A549 (cell line): ENCODE measurements at places on chromosomes 12 and 14.

GRCh38 chr12:43198608-43199007 is 353.4 kb downstream of the ADAMTS20 start:
- DNase-seq, result no peak

- no peak for DNase-seq
These were observed 37.0 kb upstream of the TMX1 start for GRCh38 chr14:51202914-51203665.

DNA sequence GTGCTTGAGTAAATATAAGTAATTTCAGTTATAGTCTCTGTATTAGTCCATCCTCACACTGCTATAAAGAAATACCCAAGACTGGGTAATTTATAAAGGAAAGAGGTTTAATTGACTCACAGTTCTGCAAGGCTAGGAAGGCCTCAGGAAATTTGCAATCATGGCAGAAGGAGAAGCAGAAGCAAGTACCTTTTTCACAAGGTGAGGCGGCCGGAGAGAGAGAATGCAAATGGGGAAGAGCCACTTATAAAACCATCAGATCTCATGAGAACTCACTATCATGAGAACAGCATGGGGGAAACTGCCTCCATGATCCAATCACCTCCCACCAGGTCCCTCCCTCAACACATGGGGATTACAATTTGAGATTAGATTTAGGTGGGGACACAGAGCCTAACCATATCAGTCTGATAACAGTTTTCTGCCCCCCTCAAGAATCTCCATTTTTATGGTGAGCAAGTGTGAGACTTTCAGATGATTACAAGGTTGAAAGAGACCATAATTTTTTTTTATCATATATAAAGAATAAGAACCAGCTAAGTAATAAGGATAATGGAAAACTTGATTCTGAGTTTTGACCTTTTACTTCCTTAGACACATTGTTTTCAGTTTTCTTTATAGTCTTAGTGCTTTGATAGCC is 35.6 kb downstream of the LEMD3 start:
- DNase-seq, result no peak

GRCh38 chr12:92147491-92147890 is 1.8 kb upstream of the BTG1 start:
- DNase-seq, result no peak

GRCh38 chr14:75837151-75837787 is 144.5 kb downstream of the TGFB3 start:
- no peak for DNase-seq

DNA sequence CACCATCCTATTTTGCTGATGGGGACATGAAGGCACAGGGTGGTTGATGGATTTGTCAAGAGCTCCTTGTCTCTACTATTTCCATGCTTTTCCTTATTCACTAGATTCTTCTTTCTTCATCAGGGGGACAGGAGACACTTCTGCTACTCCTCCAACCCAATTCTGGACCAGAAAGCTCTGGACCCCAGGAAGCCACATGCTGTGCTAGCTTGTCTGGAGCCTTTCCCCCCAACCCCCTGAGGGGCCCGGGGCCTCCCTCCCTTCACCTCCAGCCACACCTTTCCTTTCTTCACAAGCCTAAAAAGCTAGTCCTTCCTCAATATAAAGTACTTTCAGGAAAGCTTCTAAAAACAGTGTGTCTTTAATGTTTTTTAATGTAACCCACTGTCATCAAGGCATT is 75.1 kb upstream of the CAPRIN2 start:
- no peak for DNase-seq

- no peak for DNase-seq
These were observed 309.1 kb downstream of the LRFN5 start for GRCh38 chr14:41915732-41916131.

DNA sequence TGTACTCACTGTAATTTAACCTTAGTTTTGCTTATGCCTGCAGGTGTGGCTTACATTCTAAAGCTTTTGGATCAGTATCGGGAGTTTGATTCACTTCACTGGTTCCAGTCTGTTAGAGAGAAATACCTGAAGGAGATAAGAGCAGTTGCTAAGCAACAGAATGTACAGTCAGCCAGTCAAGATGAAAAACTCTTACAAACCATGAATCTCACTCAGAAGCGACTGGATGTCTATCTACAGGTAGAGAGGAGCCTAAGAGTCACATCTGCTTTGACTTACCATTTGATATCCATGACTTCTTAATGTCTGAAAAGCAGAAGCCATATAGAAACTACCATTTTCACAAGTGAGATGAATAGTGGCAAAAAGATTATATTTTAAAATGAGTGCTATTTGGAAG is 56.5 kb downstream of the WASHC4 start:
- DNase-seq, result no peak

- no peak for DNase-seq
These were observed 51.6 kb downstream of the PPP4R4 start for GRCh38 chr14:94225460-94226378.

DNA sequence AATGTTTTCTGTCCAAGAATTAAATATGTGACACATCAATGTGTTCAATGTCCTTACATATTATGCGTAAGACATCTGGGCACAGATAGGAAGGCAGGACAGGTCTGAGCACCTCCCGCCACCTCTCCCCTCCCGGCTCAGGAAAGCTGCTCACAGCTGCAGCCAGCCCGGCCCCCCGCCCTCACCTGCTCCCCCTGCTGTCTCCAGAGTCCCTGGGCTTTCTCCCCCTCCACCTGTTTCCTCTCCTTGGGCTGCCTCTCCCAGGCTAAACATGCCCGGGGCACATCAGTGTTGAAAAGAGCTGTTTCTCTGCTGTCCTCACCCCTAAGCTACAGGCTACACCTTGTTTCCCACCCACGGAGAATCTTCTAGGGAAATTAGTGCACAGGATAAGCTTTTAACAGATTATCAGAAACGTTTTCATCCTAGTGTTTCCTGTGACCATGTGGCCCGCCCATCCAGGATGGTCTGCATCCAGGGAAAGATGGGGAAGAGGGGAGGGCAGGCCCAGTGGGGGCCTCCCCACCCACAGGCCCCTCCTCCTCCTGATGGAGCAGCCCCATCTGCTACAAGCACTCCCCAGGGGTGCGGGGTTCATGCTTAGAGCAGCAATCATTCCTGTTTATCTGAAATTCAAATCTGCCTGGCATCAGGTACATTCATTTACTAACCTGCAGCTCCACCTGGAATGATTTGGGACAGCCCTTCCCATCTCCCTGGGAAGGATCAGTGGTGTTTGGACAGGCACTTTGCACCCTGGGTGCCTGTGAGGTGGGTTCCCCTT is 273.8 kb upstream of the SFSWAP start:
- no peak for DNase-seq

- no peak for DNase-seq
These were observed 10.5 kb downstream of the GPR137C start for GRCh38 chr14:52563120-52563519.

DNA sequence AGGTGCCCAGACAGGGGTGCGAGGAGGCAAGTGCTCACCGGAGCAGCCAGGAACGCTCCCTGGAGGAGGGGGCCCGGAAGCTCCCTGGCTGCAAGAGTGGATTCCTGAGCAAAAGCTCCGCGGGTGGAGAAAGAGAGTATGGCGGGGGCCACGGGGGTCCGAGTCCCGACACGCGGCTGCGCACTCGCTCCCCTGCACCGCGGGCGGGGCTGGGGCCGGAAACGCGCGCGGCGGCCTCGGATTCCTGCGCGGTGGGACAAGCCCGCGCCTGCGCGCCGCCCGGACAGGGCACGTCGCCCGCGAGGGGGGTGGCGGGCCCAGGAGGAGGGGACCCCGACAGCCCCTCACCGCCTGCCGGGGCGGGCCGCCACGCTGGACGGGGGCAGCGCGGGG is 27.8 kb upstream of the GPR132 start:
- DNase-seq, result peak; percentile 77

DNA sequence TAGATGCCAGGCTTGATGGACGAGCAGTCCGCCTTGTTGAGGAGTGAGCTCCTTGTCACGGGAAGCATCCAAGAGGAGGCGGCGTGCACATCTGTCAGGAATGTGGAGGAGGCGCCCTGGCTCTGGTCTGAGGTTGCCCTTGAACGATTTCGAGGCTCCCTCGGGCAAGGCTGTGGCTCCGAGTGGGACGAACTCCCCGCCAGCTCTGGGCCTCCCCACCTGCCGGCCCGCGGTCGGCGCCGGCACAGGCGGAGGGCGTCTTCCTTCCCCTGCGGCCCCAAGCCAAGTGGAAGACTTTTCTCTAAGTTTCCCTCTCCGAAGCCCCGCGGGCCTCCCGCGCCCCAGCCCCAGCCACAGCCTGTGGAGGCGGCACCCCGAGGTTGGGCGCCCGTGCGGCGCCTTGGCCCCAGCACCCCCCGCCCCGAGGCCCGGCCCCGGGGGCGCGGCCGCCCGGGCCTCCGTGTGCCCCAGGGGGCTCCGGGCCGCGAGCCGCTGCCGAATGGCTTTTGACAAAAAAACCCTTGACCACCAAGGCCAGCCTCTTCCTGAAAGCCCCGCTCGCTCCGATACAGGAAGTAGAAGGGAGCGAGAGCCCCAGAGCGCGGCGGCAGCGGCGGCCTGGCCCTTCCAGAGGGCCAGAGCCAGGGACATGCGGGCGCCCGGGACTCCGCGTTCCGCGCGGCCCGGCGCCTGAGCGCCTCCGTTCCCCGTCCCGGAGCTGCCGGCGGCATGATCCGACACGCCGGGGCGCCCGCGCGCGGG is at the start of gene RIN3:
Gene RIN3 (plus strand): TSS at position 578 of the 762 bp plus-strand sequence. CDS start 152 bp downstream, at position 730.
- peak; percentile 46 for DNase-seq

- DNase-seq, result no peak
These were observed 11.9 kb downstream of the RIN3 start for GRCh38 chr14:92525322-92526095.

- no peak for DNase-seq
These were observed 373.1 kb upstream of the DCN start for GRCh38 chr12:91555436-91556415.

DNA sequence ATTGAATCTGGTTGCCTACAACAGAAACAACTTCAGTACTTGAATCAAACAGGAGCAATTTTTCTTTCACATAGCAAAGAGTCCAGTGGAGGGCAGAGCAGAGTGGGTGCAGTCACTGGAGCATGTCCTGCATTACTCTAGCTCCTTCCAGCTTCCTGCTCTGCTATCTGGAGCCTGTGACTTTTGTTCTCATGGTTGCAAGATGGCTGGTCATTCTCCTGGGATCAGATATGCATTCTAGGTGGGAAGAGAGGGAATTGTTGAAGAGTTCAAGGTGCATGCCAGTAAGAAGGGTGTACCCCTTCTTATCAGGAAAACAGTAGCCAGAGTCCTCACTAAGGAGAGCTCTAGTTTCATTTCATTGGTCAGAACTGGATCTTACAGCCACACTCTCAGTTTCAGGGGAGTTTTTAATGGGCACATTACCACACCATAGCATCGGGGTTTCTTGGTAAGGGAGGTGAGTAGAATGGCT is 8.0 kb downstream of the IFT43 start:
- DNase-seq, result no peak

- DNase-seq, result no peak
These were observed 225.0 kb upstream of the ARID2 start for GRCh38 chr12:45504316-45505010.

DNA sequence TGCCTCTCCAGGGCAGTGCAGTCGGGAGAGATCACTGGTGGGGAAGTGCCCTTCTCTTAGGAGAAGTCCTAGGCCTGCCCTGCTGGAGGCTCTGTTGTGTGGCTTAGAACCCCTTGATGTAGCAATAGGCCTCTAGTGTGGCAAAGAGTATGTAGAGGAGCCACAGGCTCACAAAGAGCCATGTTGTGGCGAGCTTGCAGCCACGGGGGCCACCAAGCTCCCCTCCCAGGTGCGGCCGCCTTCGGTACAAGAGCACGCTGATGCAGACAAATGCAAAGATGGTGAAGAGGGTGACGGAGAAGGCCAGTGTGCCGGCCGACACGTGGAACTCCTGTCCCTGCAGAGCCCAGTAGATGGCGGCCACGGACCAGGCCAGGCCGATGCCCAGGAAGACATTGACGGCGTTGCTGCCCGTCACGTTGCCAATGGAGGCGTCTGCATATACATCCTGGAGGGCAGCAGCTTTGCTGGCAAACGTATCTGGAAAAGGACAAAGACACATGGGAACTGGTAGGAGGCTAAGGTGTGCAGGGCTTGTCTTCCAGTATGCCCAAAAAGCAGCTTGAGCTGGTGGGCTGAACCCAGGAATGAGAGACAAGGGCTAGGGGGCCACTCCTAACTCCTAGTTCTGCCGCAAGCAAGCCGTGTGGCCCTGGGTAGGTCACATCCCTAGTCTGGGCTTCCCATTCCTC is 142.8 kb downstream of the SLC8A3 start:
- DNase-seq, result peak; percentile 71

GRCh38 chr14:31556191-31556590 is 5.0 kb upstream of the NUBPL start:
- DNase-seq, result no peak

DNA sequence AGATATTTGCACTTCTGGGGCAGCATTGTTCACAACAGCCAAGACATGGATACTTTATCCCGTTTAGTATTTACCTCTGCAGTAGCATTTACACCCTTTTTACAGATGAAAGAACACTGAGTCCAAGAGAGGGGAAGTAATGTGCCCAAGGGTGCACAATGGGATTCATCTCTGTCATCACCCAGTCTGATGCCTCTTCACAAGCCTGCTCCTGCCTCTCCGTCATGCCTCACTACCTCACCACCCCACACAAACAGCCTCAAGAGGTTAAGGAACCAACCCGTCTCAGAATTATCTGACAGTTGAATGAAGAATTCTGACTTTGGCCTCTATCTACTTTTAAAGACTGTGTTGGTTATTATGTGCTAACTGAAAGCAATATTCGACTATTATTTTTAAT is 368.4 kb downstream of the ATP23 start:
- no peak for DNase-seq

- DNase-seq, result no peak
These were observed 62.4 kb upstream of the PSMC1 start for GRCh38 chr14:90193925-90194324.

DNA sequence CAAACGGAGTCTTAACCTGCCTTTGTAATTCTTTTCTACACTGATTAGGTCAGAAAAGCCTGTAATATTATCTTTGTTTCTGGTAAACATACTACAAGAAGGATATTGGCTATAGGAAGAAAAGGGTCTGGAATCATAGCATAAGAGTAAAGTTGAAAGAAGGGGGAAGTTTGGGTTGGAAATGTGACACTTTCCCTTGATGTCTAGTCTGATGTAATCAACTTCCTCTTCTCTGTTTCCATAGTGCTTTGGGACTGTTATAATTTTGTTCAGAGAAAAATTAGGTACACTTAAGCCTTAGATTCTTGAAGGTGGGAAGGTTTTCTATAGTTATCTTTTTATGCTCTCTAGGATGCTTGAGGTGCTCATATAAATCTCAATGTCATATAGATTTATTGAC is 322.2 kb downstream of the AEBP2 start:
- no peak for DNase-seq

DNA sequence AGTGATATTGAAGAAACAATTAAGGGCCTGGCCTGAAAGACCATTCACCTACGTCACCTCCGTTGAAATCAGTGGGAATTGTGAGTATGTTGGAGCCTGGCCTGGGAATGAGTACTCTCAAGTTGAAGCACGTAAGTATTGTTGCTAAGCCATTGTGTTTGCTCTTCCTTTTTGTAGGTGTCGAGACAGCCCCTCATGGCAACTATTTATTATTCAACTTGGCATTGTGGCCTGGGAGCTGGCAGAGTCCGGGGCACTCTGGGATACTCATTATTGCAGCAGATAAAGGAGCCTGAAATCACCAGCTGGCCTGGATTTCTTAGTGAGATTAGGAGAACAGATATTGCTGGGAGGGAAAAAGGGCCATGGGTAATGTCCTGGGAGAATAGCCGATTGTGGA is 147.4 kb downstream of the C12orf75 start:
- no peak for DNase-seq

GRCh38 chr14:73467800-73468199 is 9.5 kb upstream of the NUMB start:
- DNase-seq, result no peak
